NCI-H1417 treated with DMSO at 0.1 percent for 48 hours (cell line): ENCODE measurements at places on chromosomes 1 and 21.

- no peak for DNase-seq
Measured at GRCh38 chr1:102578804-102579203, 529.5 kb downstream of the COL11A1 start.

DNA sequence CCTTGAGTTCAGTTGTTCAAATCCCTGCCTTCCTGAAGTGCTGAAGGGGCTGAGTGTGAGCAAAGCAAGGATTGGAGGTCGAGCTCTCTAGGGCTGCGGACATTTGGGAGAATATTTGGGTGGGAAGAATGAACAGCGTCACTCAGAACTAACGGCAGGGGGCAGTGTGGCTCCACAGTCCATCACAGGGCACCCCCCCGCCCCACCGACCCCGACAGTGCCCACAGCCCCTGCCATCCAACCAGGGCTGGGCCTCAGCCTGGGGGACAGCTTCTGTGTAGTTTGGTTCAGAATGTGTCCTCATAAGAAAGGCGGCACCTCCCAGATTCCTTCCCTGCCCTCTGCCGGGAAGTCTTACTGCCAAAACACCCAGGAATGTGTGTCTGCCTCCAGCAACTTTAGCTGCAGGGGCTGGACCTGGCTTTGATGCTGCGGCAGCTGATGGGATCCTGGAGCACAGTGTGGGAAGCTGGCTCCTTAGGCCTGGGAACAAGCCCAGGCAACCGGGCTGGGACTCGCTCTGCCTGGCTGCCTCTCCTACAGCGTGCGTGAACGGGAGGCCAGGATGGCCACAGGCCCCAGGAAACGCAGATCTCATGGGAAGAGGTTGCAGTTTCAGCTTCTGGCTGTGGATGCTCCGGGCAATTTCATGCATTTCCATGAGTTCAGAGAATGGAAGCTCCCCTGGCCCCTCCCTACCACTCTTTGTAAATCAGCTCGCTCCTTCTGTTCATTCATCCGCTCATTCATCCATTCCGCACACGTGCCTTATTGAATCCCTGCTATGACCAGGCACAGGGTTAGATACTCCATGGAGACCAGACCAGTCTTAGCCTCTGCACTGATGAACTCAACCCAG is 104.9 kb upstream of the TMPRSS2 start:
- DNase-seq: no peak

DNA sequence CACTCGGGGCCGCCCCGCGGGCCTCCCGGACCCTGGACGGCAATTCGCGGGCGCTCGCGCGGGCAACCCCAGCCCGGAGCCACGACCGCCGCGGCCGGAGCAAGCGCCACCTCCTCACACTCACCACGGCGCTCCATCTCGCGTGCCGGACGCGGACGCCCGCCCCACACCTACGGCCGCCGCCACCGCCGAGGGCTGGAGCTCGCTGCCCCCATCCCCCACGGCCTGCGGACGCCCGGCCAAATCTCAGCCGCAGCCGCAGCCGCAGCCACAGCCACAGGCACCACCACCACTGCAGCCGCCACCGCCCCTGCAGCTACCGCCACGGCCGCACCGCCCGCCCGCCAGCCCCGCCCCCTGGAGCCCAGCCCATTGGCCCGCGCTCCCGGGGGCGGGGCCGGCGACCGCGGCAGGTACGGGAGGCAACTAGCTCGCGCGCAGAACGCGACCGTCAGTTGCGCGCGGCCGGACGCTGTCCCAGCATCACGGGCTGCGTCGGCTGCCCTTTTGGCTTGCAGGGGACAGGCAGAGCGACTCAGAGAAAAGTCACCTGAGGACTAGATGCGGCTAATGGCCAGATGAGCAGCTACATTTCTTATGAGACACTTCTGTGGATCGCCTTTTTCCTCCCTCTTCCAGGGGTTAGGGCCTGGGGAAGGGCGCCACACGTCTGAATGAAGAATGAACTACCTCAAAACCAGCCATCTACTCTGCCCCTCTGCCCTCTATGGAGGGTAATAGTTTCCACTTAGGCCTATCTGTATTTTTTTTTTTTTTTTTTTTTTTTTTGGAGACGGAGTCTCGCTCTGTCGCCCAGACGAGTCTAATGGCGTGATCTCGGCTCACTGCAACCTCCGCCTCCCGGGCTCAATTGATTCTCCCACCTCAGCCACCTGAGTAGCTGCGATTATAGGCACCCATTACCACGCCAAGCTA is at the start of gene ARHGAP29:
Gene ARHGAP29, minus strand, starts transcription at position 294 of the 936 bp plus-strand sequence. CDS start 5,973 bp downstream, outside the sequence.
- peak; percentile 49 for DNase-seq

- DNase-seq: no peak
Measured at GRCh38 chr1:84771895-84772294, 81.6 kb upstream of the SSX2IP start.

DNA sequence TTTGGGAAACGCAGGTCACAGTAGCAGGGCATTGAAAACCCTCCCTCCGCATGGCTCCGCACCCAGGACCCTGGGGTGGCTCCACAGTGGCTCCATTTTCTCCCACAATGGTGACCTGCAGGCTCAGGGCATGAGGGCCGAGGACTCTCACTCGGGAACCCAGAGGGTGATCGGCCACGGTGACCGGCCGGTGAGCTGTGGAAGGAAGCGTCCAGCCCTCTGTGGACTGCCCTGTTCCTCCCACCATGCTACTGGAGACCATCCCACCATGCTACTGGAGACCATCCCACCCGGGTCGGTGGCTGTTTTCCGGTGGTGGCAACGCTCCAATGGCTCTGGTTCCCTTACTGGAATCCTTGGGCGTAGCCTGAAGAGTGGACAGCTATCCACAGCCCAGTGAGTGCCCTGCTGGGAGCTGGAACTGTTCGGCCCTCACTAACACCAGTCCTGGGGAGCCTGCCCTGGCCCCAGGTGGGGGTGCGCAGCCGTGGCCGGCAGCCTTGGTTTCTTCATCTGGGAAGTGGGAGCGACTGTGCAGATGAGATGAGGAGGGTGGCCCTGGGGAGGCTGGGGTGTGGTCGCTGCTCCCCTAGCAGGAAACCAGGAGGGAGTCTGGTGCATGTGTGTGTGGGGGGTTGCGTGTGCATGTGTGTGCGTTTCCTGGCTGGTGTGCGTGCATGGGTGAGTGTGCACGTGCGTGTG is 59.6 kb downstream of the PRDM16 start:
- no peak for DNase-seq

- DNase-seq: no peak
Measured at GRCh38 chr1:70930062-70930461, 117.6 kb downstream of the PTGER3 start.

GRCh38 chr1:77866296-77866695 is 22.1 kb upstream of the NEXN start:
- DNase-seq: no peak

- DNase-seq: no peak
Measured at GRCh38 chr1:204584699-204585372, 68.6 kb downstream of the MDM4 start.

GRCh38 chr1:220487297-220487820 is 40.6 kb upstream of the MARK1 start:
- no peak for DNase-seq

- no peak for DNase-seq
Measured at GRCh38 chr1:163845279-163845678, 523.5 kb downstream of the NUF2 start.

- DNase-seq: no peak
Measured at GRCh38 chr1:230424391-230425251, 1.5 kb downstream of the PGBD5 start.

DNA sequence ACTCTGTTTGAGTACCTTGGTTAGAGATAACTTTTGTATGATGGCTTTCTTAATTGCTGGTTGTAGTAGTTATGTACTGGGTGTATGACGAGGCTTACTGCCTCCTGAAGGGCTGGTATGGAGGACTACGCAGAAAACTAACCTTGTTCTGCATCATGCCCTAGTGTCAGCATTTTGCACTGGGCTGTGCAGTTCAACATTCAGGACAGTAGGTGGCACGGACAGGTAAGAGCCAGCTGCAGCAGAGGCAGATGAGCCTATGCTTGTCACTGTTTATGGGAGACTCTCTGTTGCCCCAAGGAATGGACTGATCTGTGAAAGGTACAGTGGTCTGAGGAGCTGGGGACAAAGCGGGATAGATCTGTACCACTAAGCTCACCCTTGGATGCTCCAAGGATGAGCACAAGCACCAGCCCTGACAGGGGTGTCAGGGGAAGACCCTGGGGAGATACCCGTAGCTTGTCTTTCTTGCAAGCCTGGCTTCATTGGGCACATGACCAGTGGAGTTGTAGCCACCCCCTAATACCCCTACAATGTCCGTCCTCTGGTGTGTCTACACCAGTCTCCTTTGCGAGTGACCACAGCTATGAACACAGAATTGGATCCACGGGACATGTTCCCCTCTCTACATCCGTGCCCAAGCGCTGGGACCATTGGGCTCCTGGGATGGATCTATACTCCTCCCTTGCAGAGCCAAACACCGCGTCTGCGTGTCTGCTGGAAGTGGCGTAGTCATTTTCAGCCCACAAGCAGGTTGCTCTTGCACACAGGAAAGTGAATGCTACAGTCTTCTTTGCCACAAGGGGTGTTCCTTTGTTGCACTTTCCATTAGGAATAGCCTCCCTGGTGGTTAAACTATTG is 51.1 kb upstream of the CFHR3 start:
- DNase-seq: no peak

- no peak for DNase-seq
Measured at GRCh38 chr1:30138891-30139290, 584.5 kb downstream of the MATN1 start.

GRCh38 chr1:181475580-181475979 is 7.7 kb upstream of the CACNA1E start:
- DNase-seq: no peak

- no peak for DNase-seq
Measured at GRCh38 chr1:223074445-223075300, 68.4 kb downstream of the TLR5 start.

DNA sequence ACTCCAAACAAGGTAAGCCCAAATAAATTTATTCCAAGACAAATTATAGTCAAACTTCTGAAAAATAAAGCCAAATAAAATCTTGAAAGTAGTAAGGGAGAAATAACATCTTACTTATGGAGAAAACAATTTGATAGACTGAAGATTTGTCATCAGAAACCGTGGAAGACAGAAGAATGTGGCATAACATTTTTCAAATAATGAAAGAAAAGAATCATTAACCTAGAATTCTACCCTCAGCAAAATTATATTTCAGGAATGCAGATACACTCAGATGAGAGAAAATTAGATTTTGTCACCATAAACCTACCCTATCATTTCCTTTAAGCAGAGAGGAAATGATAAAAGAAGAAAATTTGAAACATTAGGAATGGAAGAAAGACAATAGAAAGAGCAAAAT is 27.3 kb upstream of the PADI1 start:
- DNase-seq: no peak

DNA sequence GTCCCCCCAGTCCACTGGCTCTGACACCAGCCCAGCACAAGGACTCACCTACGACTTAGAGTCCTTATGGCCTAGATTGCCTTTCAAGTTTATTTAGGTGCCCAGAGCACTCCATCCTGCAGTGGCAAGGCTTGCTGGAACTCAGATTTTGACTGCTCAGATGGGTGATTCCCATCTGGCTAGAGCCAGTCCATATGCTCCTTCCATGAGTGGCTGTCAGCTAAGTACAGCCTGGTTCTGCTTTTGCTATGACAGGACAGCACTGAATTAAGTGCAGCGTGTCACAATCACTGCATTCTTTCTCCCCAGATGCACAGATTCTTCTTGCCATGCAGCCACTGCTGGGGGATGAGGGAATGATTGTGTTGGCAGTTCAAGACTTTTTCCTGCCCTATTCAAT is 43.8 kb downstream of the GPR52 start:
- no peak for DNase-seq

- DNase-seq: no peak
Measured at GRCh38 chr1:51729824-51730301, 113.0 kb downstream of the OSBPL9 start.

GRCh38 chr1:208595236-208595635 is 351.1 kb upstream of the PLXNA2 start:
- no peak for DNase-seq

GRCh38 chr1:216826646-216827045 is 103.4 kb upstream of the ESRRG start:
- no peak for DNase-seq

- no peak for DNase-seq
Measured at GRCh38 chr1:230320804-230321203, 105.3 kb downstream of the PGBD5 start.

- DNase-seq: no peak
Measured at GRCh38 chr1:63922848-63923247, 149.0 kb downstream of the ROR1 start.

DNA sequence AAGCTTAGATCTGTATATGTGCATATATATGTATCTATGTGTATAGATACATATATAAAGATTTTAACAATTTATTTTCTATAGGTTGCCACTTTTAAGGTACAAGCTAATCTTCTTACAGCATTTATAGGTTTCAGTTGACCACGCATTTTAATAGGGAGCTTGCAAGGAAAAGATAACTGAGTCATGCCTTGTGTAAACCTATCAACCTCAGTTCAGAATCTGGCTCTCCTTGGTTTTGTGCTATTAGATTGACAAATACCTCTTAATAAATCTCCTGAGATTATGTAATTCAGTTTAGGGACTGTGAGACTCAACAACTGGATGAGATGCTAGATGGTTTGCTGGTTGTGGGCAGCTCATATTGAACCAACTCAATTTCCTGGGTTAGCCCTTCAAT is 114.7 kb upstream of the SERBP1 start:
- no peak for DNase-seq

GRCh38 chr1:32813941-32814739 is 3.0 kb downstream of the YARS1 start:
- DNase-seq: no peak

DNA sequence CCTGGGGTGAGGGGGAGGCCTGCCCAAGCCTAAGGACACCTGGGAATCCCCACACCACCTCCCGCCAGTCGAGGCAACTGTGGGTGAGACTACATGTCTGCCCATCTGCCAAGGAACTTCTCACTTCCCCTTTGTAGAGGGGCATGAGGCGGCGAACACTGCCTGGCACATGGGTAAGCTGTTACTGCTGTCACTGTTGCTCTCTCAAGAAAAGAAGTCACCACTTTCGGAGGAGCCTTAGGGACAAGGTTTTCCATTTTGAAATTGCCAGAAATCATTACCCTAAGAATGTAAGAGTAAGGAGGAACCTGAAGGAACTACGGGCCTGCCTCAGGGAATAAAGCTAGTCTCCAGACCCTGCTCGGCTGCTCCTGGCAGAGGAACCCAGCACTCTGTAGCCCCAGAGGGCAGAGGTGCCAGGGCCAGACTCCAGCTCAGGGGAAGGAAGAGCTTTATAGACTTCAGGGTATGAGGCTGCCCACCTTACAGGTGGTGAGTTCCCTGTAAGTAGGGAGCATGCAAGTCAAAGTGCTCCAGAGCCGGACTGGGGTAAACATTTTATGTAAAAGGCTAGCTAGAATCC is 23.3 kb downstream of the SLC2A1 start:
- DNase-seq: no peak

GRCh38 chr1:70992521-70992920 is 55.1 kb downstream of the PTGER3 start:
- DNase-seq: no peak

DNA sequence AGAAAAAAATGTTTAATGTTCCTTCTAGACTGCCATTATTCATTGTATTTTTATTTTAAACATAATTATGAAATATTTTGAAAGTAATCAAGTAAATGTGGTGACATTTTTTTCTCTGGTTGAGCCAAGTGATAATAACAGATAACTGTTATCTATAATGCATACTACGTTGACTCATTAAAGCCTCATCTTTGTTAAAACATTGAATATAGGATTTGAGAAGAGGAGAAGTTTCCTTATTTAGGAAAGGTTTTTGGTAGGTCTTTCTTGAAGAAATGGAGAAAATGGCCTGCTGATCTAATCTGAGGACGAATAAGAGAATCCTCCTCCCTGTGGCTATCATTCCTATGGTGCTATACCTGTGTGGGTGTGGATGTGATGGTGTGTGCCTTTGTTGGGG is 89.0 kb downstream of the NFIA start:
- no peak for DNase-seq
